ENCODE measurements at places on chromosomes 2 and 18. TPM values are rescaled to one million over a fixed set of nuclear protein-coding genes. Genes with fewer than 3 reads are reported as not detected.

Gene C1GALT1C1L
- 1.1 TPM for total RNA-seq

DNA sequence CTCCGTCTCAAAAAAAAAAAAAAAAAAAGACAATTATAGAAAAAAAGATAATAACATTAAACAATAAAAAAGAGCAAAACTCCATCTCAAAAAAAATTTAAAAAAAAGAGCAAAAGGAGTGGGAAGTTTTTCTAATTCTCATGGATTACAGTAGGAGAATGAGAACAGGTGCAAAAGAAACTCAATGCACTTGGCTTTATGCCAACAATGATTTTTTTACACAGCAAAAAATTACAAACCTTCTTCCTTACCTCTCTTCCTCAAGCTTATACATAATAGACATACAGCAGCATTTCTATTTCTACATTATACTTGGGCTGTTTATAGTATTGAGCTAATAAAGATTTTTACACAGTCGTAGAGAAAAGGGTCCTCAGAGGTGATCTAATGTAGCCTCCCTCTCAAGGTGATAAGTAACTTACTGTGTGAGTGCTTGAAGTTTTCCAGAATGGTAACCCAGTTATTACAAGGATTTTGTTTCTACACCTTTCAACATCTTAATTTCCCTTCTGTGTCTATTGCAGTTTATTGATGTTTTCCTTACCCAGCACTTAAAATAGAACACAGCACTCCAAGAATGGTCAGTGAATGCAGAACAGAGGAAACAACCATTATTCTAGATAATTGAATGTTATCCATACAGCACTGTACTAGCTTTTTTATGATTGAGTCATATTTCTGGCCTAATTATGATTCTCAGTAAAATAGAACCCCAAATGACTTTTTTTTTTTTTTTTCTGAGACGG lies 34.9 kb upstream of the RNF138 start:
- no peak for DNase-seq

Gene SULT1C4
- 1.7 TPM for total RNA-seq

DNA sequence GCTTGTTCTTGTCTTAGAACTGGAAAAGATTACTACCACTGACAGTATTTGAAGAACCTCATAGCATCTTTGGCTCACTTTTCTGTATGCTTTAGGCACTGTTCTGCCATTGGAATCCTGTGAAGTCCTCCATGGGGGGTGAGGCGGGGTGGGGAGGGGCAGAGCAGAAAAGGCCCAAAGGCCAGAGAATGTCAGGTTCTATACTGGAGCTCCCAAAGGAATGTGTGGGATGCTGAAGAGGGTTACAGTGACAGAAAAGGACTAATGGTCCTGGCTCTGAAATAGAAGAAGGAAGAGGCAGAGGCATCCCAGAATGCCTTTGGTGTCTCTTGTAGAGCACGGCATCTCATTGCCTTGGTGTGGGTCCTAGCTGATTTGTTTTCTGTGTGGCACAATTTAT lies 141.9 kb downstream of the HAUS1 start:
- DNase-seq: no peak

- DNase-seq: no peak
Observed at GRCh38 chr2:16624436-16624780, 41.2 kb downstream of the CYRIA start.

DNA sequence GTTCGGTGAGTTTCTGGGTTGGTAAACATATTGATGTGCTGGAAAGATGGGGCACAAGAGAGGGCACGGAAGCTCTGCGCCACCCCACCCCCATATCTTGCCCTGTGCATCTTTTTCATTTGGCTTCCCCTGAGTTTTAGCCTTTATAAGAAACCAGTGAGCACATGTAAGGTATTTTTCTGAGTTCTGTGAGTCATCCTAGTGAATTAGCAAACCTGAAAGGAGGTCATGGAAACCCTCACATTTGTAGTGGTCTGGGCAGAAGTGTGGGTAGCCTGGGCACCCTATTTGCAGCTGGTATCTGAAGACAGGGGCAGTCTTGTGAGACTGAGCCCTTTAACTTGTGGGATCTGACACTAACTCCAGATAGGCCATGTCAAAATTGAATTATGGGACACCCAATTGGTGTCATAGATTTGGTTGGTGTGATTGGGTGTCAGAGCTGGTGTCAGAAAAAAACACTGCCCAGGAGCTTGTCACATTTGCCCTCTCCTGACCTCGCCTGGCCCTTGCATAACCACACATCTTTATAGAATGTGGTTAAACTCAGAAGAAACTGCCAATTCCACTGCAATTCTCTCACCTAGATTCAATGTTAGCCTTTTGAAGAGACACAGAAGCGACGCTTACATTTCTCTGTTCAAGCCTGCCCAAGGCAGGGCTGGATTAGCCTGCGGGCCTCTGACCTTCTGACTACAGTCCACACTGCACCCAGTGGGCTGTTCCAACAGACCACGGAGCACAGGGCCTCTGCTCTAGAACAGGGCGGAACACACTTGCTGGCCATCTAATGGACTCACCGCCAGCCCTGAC lies 12.0 kb upstream of the GALM start:
- DNase-seq: no peak

- no peak for DNase-seq
Observed at GRCh38 chr2:175101514-175101913, 66.5 kb downstream of the ATF2 start.

Gene AQP4
- total RNA-seq: not detected

- no peak for DNase-seq
Observed at GRCh38 chr2:180367815-180368214, 360.7 kb upstream of the CWC22 start.

- no peak for DNase-seq
Observed at GRCh38 chr2:4404363-4404762, 701.0 kb downstream of the DCDC2C start.

Measured in SJSA1 (cell line).